ENCODE measurements at places on chromosomes 11 and 22. TPM values are rescaled to one million over a fixed set of nuclear protein-coding genes. Genes with fewer than 3 reads are reported as not detected.
A peak's percentile ranks its signal among the peaks of the same experiment; 100 is the strongest.

GRCh38 chr11:7154881-7155361 lies 66.1 kb downstream of the RBMXL2 start:
- DNase-seq: no peak

DNA sequence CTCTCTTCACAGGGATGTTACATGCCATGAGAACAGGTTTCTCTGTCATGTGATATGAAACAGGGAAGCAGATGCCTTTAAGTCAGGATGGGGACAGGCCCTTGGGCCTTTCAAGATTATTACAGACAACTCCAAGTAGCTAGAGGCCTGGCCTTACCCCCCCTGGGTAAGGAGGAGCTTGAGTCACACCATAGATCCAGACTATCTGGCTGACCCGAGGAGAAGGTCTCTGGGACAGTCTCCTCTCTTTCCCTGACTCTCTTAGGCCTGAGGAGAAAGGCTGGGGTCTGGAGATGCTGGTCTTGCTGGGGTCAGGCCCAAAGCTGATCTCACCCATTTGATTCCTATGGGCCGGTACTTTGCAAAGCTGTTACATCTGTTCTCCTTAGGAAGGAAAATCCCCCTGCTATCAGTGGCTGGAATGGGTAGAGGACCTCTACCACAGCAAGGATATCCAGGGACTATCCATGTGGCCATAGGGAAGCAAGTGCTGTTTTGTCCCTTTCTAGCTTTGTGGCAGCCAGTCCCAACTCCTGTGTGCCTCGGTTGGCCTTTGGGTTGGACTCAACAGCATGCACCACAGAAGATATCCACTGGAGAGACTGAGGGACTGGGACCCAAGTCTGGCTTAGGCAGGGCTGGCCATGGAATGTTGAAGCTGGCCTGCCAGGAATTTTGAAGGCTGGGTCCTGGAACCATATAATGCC lies 25.2 kb downstream of the RELT start:
- no peak for DNase-seq

DNA sequence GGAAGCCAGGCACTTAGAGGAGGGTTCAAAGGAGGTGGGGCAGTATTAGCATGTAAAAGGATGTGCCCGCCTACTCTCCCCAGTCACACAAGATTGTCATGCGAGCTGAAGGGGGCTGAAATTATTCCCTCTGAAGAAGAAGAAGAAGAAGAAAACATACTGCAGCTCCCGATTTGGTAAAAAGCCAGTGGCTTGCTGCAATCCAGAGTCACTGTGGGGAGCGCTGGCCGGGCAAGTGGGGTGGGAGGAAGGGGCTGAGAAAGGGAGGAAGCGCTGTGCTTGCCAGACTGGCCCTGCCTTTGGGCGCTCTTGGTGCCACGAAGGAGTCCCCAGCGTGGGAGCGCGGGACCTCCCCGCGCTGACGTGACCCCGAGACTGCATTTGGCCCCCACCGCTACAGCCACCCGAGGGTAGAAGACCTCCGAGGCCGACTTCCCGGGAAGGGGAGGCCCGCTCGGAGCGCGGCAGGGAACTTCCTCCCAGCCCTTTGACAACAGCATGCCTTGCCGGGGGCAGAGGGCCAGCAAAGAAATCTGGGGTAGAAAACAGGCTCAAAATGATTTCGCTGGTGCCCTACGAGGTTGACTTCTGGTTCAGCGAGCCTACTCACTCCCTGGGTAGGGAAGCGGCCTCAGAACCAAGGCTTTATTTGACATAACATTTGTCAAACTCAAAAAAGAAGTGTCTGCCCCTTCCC lies 906.3 kb downstream of the DLG2 start:
- DNase-seq: peak; percentile 0

DNA sequence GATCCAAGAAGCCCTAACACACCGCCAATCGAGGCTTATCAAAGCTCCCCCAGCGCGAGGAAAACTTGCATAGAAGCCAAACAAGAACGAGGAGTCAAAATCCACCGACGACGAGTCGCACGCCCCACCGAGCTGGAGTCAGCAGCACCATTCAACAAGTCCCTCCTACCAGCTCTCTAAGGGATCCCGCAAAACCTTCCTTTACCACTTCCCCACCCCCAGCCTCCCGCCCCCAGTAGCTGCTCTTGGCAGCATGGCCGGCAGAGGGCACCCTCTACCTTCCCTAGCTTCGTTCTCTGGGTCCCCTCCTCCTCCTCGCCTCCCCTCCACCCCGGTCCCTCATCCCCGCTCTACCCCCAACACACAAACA lies 1.4 kb downstream of the BDNF start:
- peak; percentile 84 for DNase-seq

- no peak for DNase-seq
Observed at GRCh38 chr11:12421386-12421785, 44.0 kb downstream of the PARVA start.

- DNase-seq: no peak
Observed at GRCh38 chr22:50309601-50309991, 2.1 kb upstream of the PLXNB2 start.

The SYT12 gene
- 0.18 TPM for polyA plus RNA-seq

The NAV2 gene
- 89.1 TPM for polyA plus RNA-seq
